IMR-90 (cell line): ENCODE measurements at places on chromosomes 16 and 17.

DNA sequence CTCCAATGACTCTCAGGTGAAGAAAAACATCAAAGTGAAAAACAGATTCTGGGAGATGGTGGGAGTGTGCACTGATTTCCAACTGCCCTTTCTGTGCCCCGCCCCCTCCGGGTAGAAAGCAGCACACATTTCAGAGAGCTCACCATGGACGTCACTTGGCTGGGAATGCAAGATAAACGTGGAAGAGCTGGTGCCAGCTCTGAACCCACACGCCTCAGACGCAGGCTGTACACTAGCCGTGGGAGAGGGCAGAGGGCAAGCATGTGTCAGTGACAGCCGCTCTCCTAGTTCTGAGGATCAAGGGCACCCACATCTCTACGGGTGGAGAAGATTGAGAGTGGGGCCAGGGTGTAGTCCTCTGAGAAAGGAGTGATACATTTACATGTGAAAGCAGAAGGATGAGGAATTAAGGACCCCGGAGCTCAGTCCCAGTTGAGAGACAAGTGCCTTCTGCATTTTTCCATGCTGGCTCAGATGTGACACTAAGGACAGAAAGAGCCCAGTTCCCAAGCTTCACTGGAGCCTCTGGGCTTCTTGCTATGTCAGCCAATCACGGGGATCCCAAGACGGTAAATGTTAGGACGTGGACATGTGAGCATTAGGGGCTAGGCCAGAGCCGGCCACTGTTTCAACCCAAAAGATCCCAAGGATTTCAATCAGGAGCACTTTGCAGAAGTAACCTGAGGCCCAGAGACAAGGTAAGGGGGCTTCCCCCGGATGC lies 101.3 kb downstream of the ZFHX3 start:
- DNase-seq: peak; percentile 20

DNA sequence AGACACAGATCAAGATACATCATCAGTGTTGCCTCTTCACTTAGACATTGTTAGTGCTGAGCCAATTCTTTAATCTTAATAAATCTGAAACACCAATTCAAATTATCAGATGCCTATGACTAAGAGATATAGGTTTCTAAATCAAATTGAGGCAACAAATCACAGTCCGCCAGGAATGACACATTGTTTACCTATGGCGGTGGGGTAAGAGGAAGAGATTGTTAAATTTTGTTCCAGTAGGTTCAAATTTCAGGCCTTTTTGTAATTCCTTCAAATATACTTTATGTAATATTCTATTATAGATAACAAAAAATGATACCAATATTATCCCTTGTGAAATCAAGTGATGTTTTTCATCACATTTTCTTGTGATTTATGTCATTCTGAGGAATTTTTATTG lies 145.9 kb downstream of the CDH8 start:
- no peak for DNase-seq

GRCh38 chr17:29838961-29839360 lies 91.1 kb downstream of the SSH2 start:
- peak; percentile 44 for DNase-seq

GRCh38 chr17:19445105-19445504 lies 34.1 kb downstream of the RNF112 start:
- no peak for DNase-seq

GRCh38 chr16:13921328-13921727 lies 1.4 kb downstream of the ERCC4 start:
- DNase-seq: no peak
